Aorta (tissue), 5 donors: ENCODE measurements at places on chromosomes 3 and 15.

DNA sequence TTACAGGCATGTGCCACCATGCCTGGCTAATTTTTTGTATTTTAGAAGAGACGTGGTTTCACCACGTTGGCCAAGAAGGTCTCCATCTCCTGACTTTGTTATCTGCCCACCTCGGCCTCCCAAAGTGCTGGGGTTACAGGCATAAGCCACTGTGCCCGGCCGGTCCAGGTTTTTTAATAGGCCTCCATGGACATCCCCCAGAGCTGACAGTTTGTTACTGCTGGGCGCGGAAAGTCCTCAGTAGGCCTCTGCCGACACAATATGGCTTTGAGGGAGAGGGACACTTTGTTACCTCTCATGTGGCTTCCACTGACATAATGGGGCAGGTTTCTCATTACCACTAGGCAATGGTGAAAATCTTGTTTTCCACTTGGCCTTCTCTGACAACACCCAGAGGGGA is 152.0 kb downstream of the WNT7A start:
- DNase-seq = no peak

- DNase-seq = no peak
Measured at GRCh38 chr3:29936766-29937165, 655.9 kb downstream of the RBMS3 start.

GRCh38 chr15:93466380-93466779 is 377.4 kb upstream of the RGMA start:
- DNase-seq = no peak

- DNase-seq = no peak
Measured at GRCh38 chr15:101458908-101459578, 30.5 kb downstream of the PCSK6 start.

- no peak for DNase-seq
Measured at GRCh38 chr3:6680119-6680806, 180.7 kb upstream of the GRM7 start.
